LHCN-M2 (cell line): ENCODE measurements at places on chromosomes 16 and 17. TPM values are rescaled to one million over a fixed set of nuclear protein-coding genes. Genes with fewer than 3 reads are reported as not detected.

C17orf100 gene
- 0.45 and 0.92 TPM in 2 replicates for total RNA-seq

PRKCB gene
- total RNA-seq = not detected in 2 replicates

NXPH3 gene
- 0.06 and 0.19 TPM in 2 replicates for total RNA-seq

CIAO3 gene
- total RNA-seq = 29.0 and 31.9 TPM in 2 replicates

DNA sequence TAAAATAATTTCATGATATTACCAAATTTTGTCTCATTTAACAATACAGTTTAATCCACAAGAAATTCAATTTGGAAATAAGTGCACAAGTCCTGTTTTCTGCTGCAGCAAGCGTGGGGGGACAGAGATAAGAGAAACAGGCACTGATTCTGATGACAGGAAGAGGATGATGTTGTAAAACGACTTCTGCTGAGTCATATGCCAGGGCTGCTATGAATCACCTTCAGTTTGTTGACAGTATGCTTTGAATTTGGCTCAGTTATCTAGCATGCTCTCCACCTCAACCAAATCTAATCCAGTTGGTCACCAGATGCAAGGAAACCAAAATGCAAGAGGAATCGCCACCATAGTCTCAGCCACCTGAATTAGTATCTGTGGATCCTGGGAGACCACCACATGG lies 244.1 kb upstream of the MON1B start:
- peak; percentile 1 for DNase-seq

DNA sequence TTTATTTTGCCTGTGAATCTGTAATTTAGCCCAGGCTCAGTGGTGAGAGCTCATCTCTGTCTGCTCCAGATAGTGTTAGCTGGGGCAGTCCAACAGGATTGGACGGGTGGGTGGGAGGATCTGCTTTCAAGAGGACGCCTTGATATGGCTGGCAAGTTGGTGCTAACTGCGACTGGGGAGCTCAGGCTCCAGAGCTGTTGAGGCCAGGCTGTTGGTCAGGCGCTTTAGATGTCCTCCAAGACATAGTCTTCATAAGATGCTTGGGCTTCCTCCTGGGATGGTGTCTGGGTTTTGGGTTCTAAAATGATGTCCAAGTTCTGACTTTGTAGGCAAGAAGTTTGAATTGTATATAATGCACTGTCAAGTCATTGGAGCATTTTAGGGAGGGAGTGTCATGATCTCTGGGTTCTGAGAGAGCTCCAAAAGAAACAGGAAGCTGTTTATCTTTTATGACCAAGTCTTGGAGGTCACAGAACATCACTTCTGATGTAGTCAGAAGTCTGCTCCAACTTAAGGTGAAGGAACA lies 12.8 kb upstream of the PCTP start:
- no peak for DNase-seq

GRCh38 chr16:31274831-31275816 lies 15.3 kb downstream of the ITGAM start:
- no peak for DNase-seq

- peak; percentile 9 for DNase-seq
Measured at GRCh38 chr17:20128036-20128667, 119.0 kb downstream of the SPECC1 start.

DNA sequence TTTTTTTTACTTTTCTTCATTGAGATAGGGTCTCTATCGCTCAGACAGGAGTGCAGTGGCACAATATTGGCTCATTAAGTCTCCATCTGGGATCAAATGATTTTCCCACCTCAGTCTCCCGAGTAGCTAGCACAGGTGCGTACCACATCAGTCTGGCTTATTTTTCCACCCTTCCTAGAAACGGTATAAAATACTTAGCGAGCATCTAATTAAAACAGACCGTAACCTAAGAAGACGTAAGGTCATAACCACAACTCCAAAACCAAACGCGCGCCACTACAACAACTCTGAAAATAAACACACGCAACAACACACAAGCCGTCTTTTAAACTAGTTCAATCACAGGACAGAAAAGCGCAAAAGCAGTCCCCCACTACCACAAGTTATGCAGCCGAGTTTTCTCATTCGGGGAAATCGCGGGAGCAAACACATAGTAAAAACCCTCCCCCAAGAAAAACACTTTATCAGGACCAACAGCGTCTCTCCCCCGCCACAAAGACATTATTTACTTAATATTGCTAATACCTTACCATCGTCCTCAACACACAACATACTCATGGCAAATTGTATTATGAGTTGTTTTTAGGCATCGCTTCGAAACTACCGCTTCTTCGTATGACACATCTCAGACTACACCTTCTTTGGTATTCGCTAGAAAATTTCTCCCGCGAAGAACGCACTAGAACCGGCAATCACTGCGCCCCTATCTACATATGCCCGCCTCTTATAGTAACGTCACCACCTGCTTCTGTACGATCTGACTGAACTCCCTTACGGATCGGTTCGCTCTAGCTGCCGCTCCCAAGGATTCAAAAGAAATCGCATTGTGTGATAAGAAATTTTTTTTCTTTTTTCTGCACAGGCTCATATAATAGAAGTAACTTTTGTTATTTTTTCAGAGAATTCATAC lies 32.8 kb downstream of the TEX14 start:
- peak; percentile 98 for DNase-seq

GRCh38 chr17:67183531-67183930 lies 61.5 kb downstream of the HELZ start:
- DNase-seq = no peak

DNA sequence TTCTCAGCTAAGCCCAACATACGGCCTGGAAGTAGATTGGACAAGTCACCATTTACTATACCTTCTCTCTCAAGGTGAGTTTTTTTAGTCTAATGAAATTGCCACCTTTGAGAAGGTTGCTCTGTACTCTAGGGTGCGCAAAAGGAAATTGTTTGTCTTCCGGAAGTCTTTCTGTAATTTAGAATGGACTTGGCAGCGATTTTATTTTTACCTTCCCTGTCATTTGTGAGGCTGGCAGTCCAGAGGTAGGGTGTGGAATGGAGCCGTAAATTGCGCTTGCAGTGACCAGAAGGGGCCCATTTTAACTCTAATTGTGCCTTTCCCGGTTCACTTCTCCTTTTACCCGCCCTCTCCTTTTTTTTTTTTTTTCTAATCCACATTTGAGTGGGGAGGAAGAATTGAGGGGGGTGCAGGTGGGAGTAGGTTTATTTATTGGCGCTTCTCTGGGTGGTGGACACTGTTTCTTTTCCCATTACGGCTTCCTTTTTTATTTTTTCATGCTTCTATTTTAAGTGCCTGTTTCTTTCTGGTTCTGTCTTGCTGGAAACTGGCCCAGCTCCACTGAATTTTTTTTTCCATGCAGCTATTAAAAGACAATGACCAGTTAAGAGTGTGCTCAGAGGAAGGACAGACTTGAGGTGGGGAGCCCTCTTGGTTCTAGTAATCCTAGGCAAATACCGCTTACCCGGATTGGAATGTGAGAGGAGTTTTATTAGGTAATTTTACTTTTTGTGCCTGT lies 89.7 kb upstream of the CLEC18A start:
- DNase-seq = peak; percentile 35

DNA sequence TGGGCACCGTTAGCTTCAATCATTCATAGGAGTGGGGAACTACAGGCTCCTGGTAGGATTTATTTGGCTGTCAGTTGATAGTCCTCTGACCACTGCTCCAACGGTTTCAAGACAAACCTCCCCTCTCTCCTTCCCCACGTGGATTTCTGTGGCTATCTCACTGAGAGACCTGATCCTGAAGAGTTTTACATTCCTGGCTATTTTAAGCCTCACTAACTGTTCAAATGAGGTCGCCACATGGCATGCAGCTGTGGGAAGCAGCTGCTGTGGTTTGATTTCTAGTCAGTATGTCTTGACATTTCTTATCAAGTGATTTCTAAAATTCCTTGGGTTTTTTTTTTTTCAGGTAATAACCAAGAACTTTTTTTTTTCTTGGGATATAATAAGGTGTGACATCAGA lies 38.3 kb downstream of the CDK5R1 start:
- DNase-seq = peak; percentile 96

- peak; percentile 63 for DNase-seq
Measured at GRCh38 chr16:84672276-84673202, 24.2 kb downstream of the KLHL36 start.

- no peak for DNase-seq
Measured at GRCh38 chr17:64040206-64040605, 19.8 kb upstream of the ICAM2 start.

DNA sequence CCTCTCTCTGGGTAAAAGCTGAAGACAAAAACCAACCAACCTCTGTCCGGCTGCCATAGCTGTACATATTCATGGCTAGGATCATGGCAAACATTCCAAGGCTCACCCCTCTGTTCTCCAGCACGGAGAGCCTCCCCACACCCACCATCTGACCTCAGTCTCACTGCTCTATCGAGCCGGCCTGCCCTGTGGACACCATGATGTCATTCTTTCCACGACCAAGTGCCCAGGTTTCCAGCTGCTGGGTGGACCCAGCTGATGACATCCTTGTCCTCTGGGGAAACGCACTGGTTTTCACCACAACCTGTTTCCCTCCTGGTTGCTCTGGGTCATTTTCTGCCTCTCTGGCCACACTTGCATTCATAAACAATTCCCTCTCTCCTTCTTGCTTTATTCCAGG lies 67.7 kb downstream of the NDEL1 start:
- DNase-seq = no peak

DNA sequence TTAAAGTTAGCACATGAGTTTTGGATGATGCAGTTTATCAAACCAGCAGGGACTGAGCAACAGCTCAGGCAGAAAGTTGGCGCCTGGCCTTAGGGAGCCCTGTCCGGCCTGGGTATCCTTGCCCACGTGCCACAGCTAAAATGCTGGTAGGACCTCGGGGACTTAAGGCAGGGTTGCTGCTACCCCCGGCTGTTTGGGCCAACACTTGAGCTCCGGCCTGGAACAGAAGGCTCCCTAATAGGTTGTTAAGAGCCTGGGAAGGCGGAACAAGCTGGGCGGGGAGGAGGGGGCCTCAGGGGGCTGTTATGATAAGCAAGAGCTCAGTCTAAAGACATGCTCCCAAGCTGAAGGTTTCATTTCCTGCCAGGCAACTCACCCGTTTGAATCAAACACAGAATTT lies 39.7 kb downstream of the CUEDC1 start:
- no peak for DNase-seq

DNA sequence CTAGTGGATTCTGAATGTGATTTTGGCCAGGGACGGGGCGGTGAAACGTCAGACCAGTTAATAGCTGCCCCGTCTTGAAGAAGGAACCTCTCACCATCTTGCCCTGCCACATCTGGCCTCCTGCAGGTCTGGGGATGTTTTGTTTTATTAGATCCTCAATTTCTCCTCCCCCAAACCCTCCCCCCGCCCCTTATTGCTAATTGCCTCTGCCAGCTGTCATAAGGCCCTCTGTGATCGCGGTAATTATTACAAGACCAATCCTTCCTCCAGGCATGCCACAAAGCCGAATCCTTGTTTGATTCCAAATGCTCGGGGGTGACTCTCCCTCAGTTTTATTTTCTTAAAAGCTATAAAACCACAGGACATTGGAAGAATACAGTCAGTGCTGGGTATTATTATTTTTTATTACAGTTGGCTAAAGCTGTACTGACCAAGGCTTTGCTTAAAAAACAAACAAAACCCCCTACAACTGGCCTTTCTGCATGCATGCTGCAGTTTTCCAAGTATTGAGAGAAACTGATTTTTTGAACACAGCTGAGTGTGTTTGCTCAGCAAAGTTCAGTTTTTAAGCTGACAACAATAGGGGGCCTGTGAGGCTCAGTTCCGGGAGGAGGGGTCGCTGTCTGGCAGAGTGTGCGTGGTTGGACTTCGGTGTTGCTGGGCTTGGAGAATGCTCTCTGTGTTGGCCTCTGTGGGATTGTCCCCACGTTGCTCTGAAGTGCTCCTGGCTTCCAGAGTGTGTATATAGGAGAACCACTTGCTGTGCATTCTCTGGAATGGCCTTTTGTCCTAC lies 1.7 kb downstream of the KSR1 start:
- peak; percentile 51 for DNase-seq

- peak; percentile 88 for DNase-seq
Measured at GRCh38 chr17:81684442-81684911, 666 bp downstream of the HGS start.

GRCh38 chr17:80452173-80452915 lies 24.1 kb downstream of the NPTX1 start:
- no peak for DNase-seq

- DNase-seq = no peak
Measured at GRCh38 chr17:50641357-50641756, 6.7 kb downstream of the ABCC3 start.

DNA sequence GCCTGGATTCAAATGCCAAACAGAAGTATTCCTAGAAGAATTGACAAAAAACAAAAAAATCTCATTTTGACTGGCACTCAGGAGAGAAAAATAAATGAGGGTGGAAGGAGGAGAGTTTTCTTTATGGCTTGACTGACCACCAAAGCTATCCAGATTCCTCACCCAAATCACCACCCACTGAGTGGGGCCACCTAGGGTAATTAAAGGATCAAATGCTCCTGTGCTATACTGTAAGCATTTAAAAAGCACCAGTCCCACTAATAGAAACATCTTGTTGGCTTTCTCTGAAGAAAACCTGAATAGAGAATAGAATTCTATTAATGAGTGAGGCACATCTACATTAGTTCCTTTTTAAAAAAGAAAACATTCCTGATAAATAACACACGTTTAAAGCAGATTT lies 163.3 kb downstream of the ANKFN1 start:
- no peak for DNase-seq

GRCh38 chr16:81850197-81850944 lies 71.3 kb downstream of the PLCG2 start:
- DNase-seq = no peak

DNA sequence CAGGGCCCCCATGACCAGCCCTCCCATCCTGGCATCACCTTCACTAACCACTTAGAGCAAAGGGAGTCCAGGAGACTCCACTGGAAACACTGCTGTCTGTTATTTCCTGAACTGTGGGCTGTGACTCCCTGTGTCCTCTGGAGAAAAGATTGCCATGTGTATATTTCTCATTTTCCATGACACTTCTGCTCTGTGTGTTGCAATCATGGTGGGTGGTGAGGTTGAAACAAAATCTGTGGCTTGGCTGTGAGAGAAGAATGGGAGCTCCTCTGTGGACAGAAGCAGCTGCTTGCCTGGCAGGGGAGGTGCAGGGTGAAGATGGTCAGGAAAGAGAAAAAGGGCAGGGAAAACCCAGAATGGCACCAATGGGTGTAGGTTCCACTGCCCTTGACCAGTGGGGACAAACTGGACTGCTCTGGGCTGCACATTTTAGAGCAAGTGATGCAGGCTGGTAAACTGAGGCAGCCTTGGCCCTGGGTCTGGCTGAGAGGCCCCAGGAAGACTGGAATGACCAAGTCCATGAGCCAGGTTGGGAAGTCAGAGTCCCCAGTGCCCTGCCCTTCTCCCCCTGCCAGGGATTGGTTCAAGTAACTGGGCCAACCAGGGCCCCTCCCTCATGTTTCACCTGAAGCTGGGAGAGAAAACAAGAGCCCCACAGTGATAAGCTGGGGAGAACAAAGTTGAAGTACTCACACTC lies 314.3 kb downstream of the C16orf95 start:
- DNase-seq = peak; percentile 93

GRCh38 chr17:48003417-48004151 lies 32.7 kb downstream of the CDK5RAP3 start:
- no peak for DNase-seq

GRCh38 chr17:8294814-8295316 lies 335 bp downstream of the SLC25A35 start:
- no peak for DNase-seq
